ENCODE measurements at places on chromosomes 2 and 18. TPM values are rescaled to one million over a fixed set of nuclear protein-coding genes. Genes with fewer than 3 reads are reported as not detected.

Gene PTRHD1
- 12.6 TPM for total RNA-seq

DNA sequence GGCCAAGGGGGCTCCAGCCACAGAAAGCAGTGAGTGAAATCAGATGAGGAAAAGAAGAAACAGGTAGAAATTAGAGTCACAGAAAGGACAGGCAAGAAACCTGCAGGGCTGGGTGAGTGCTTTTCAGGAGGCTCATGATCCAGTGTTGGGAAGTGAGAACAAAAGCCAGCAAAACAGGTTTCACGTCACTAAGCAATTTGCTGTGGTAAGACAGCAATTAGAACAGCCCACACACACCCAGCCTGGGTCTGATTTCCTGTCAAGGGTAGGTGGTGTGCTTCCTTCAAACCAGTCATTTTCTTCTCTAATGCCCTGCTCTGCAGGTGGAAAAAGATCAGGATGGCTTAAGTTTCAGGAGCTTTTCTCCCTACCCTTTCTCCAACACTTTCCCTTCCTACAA, 52.9 kb upstream of the XDH start:
- DNase-seq: no peak

Gene SERPINB12
- not detected for total RNA-seq

DNA sequence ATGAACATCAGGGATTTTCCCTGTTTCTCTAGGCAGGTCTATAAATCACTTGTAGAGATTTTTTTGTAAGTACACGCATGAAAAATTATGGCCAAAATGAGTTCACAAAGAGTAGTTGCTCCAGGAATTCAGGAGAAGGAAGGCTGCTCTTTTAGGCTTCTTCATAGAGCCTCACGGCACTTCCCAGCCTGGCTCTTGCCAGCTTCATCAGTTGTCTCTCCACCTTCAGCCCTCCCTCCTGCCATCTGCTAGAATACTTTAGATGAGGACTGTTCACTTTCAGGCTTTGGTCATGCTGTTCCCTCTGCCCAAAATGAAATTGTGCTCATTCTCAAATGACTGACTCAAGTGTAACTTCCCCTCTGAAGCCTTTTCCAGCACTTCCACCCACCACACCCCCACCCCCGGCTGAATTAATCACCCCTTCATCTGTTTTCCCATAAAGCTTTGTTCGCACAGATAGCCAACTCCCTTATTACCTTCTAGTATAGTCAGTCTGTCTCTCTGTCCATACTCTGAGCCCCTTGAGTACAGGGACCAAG, 1.8 kb upstream of the ABCA12 start:
- DNase-seq: no peak

Gene SPATA3
- not detected for total RNA-seq

DNA sequence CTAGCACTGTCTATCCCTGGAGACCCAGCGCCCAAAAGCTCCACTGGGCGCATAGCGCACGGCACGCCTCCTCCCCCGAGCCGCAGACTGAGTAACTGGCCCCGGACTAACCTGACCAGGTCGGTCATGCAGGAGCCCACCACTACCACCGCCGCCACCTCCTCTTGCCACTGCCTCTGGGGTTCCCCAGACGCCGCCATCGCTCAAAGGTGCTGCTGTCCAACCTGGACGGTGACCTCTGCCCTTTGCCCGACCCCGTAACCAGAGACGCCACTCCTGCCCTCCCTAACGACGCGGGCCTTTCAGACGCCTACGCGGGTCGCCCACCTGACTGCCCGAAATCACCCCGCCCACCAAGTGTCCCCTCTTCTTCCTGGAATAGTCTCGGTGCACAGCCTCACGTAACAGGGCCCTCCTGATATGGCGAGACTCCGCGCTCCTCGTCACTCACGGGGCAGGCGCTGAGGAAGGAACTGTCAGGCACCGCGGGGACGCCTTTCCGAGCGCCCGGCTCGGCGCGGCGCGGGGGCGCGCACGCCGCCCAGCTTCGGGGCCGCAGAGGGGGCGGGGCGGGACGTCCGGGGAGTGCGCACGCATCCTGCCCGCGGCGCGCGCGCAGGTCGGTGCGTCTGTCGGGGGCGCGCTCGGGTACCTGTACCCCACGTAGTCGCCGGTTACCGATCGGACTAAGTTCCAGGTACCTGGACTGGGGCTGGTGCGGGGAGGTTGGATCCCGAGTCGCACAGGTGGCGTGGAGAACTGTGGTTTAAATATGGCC, at the start of the genes BABAM2 and RBKS:
BABAM2 (plus strand) TSS at position 584 of the 778 bp plus-strand sequence. CDS start 3,828 bp downstream, outside the sequence.
RBKS (minus strand) TSS at position 242 of the 778 bp plus-strand sequence; CDS start at position 200, 42 bp downstream.
- peak; percentile 95 for DNase-seq

DNA sequence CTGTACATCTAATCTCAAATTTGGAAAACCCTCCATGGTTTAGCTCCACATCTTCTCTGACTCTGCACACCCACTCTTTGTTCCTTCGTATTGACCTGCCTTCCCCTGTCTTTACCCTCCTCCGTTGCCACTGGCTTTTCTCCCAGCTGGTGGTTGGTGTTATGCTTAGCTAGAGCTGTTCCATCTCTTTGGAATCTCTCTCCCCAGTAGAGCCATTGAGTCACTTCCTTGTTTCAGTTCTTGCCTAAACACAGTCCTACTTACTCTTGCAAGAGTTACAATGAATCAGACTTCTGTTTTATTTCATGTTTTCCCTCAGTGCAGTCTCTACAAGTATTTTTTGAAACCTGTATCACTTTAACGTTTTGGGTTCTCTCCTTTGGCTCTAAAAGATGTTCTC, 263.9 kb downstream of the LTBP1 start:
- DNase-seq: no peak

Gene MAP3K19
- total RNA-seq: not detected

DNA sequence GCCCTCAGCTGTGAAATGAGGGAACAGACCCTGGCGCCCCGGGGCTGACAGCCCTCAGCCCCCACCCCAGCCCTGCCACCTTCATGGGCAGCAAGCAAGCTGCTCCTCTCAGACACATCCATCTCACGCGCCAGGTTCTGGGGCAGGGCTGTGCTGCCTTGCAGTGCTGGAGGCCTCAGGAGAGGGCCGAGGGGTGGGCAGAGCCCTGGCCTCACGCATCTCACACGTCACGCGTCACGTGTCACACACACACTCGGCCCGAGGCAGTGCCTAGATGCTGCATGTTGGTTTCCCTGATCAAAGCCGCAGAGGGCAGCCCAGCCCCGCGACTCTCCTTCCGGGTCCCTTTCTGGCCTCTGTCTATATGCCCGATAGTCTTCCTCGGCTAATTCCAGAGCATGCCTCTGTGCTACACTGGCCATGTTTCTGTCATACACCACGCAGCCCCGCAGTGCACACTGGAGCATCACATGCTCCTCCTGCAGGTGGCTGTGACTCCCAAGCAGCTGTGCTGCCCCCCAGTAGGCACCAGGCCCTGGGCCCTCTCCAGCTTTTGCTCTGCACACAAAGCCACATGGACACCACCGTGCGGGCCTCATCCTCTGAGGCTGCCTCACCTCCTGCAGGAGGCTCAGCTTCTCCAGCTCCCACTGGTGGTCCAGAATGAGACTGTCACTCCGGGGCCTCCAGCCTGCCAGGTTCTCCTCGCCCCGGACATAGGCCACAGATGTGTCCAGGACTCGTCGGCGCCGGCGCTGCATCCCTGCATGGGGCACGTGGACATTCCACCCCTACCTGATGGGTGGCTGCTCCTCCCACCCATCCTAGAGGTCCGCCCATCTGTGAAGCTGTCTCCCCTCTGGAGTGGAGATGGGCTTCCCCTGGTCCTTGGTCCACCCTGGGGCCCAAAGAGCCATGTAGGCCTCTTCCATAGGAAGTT, 31.4 kb downstream of the AQP12A start:
- DNase-seq: no peak

Gene RND3
- 70.5 TPM for total RNA-seq

DNA sequence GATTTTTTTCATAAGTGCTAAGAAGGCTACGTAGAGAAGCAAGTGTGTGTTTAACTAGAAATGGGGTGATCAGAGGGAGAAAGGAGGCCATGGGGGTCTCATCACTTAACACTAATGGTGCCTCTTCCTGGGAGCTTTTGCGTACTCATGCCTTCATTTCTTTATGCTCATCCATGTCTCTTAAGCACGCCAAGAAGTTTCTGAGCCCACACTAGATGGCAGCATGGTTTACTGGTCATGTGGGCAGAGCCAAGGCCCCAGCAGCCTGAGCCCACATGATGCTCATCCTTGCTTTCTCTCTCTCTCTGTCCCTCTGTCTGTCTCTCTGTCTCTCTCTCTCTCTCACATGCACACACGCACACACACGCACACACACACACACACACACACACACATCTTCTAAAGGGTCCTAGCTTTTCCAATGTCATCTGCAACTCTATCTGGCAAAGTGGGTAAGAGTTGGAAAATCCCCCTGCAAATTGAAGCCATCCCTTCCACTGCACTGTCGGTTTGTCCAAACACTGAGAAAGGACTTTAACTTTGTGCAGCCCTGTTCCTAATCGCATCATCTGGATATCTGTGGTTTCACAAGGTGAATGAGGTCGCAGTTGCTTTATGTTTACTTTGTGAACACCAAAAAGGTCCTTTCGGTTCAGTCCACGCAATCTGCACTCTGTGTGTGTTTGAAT, 137.1 kb upstream of the CCDC68 start:
- DNase-seq: no peak

GRCh38 chr2:172909454-172909853, 166.2 kb upstream of the MAP3K20 start:
- DNase-seq: no peak

DNA sequence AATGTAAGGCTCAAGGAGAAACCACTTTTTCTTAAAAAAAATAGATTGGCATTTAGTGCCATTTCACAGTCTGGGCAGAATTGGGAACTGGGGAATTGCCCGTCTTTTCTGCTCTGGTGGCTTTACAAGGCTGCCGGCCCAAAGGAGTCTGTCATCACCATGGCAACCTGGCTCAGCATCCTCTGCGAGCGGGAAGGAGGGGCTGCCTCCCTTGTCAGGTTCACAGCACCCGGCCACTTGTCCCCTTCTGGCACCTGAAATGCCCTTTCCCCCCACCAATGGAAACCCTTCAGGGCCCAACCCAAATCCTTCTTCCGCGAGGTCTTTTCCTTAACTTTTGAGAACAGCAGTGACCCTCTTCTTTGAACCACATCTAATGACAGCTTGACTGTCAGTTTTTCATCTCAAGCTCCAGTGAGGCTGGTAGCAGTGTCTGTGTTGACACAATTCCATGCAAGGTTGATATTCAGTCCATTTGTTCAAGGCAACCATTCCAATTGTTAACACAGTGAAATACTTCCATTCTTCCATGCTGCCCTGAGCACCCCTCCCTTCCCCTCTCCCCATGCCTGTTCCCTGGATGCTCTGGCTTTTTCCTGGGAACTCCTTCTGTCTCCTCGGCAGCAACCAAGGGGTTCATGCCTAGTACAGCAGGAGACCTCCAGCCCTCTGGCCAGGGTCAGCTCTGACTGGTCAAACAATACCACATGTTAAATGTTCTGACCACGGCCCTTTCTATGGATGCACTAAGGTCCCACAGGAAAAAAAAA, 79.6 kb downstream of the DNER start:
- no peak for DNase-seq

GRCh38 chr2:30421604-30422443, 25.2 kb upstream of the LCLAT1 start:
- DNase-seq: no peak

GRCh38 chr2:79717364-79718007, 204.6 kb downstream of the CTNNA2 start:
- DNase-seq: no peak

Gene CYTIP
- total RNA-seq: 1.1 TPM

GRCh38 chr2:33069894-33070651, 123.3 kb downstream of the LTBP1 start:
- peak; percentile 71 for DNase-seq

DNA sequence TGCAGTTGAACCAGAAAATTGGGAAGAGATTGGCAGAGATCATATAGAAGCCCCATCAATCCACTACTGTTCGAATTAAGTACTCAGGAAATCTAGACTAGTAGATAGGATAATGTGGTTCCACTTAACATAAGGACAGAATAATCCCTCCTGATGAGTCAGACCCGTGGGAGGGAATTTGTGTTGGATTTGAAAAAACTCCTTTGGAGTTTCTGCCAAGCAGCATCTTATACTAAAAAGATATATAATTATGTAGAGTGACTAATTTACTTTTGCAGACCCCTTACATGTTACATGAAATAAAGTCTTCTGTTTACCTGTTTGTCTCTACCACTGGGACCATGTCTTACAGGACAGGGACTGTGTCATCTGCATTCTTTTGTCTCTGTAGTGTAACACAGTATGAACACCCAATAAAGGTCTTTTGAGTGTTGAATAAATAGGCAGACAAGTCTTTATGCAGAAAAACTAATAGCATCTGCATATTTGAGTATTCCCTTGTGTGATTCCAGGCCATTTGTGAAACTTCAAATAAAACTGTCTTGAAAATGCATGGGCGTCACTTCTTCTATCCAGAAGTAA, 122.6 kb upstream of the DNAJC10 start:
- no peak for DNase-seq

- no peak for DNase-seq
These were observed 358.9 kb upstream of the ETAA1 start for GRCh38 chr2:67038195-67038594.

GRCh38 chr2:100008956-100009355, 133.4 kb downstream of the AFF3 start:
- DNase-seq: no peak

Gene TEKT4
- 0.40 TPM for total RNA-seq

Measured in right lobe of liver (tissue), 6 donors.